GM23248 (cell line): ENCODE measurements at places on chromosomes 3 and 15.

DNA sequence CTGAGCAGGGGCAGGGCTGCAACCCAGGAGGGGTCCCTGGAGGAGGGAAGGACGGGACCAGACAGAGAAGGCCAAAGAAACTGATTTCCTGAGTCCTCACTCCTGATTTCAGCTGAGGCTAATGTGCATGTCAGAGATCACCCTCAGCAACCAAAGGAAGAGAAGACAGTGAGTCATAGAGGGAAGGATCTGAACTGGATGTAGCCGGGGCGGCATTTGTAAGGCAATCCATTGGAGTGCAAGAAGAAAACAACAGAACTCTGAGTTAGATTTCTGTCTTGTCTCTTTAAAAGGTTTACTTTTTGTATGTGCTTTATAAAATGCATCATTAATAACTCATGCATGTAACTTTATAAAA lies 105.3 kb upstream of the AGBL1 start:
- H3K4me1 ChIP-seq: no peaks in the 10 kb centered on the region
- no peak for DNase-seq
- H3K4me3 ChIP-seq: no peak overlapping the region
- H3K27ac ChIP-seq: no peak overlapping the region
- H3K36me3 ChIP-seq: no peaks in the 10 kb centered on the region

GRCh38 chr3:10508619-10509260 lies 3.4 kb upstream of the ATP2B2 start:
- H3K4me1 ChIP-seq: no peaks in the 10 kb centered on the region
- H3K27me3 ChIP-seq: peaks cover 21% of the 10 kb centered on the region
- no peak for DNase-seq

- no peaks in the 10 kb centered on the region for H3K27me3 ChIP-seq
- H3K4me1 ChIP-seq: peaks cover 14% of the 10 kb centered on the region; the same call in 1 of the 2 replicates
- H3K27ac ChIP-seq: no peak overlapping the region
- peak; percentile 32 for DNase-seq
- H3K36me3 ChIP-seq: no peaks in the 10 kb centered on the region
Measured at GRCh38 chr15:77507143-77507897, 86.6 kb downstream of the HMG20A start.

GRCh38 chr3:13141991-13142412 lies 68.8 kb upstream of the IQSEC1 start:
- no peaks in the 10 kb centered on the region for H3K36me3 ChIP-seq
- no peak overlapping the region for H3K4me3 ChIP-seq
- peak; percentile 49 for DNase-seq
- no peaks in the 10 kb centered on the region for H3K27me3 ChIP-seq
- H3K27ac ChIP-seq: no peak overlapping the region

GRCh38 chr3:67704322-67704721 lies 49.9 kb upstream of the SUCLG2 start:
- H3K4me3 ChIP-seq: no peak overlapping the region
- H3K27ac ChIP-seq: no peak overlapping the region
- H3K36me3 ChIP-seq: no peaks in the 10 kb centered on the region

DNA sequence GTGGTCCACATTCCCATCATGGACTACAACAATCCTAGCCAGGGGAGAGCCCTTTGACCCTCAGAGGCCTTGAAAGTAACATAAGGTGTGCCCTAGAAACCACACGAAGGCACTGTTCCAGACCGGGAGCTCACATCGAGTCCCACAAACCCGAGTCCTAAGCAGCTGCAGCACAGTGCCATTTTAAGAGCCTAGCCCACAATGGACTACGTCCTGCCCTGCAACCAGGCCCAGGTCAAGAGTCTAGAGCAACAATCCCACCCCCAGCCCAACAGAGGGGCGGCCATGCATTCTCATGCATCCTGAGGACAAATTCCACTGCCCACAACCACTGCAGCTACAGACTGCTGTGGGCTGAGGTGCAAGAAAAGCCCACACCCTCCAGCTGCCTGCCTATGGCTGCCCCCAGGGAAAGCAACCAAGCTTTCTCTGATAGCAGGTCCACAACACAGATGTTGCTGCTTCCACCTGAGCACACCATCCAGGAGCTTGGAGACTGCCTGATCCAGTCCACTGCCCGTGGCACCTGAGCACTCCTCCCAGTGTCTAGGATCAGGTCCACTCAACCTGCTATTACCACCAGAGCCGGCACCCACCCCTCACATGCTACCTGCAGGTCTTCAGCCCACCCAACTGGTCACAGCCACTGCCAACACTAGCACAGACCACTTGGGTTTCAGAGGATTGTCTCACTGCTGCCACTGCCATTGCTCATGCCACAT lies 56.8 kb downstream of the IGSF11 start:
- no peaks in the 10 kb centered on the region; the same call in 1 of the 2 replicates for H3K27me3 ChIP-seq
- H3K27ac ChIP-seq: no peak overlapping the region
- H3K36me3 ChIP-seq: no peaks in the 10 kb centered on the region
- DNase-seq: no peak
- H3K4me3 ChIP-seq: no peak overlapping the region

DNA sequence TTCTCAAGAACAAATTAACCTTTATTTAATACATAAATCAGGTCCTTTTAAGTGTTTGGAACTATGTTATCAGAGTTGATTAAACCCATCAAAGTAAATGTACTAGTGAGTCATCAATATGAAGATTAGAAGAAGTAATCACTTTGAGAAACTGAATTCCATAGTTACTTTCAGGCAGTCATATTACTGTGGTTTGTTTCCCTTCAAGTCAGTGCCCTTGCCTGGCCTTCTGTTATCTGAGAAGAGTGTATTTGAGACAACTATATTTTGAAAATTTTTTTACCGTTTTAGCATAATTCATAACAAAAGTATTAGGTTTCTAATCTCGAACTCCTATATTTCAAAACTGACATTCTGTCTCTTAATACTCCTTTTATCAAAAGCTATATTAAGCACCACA lies 73.6 kb downstream of the GMPS start:
- no peaks in the 10 kb centered on the region for H3K27me3 ChIP-seq
- no peak overlapping the region for H3K27ac ChIP-seq
- H3K4me3 ChIP-seq: no peak overlapping the region
- H3K4me1 ChIP-seq: peaks cover 15% of the 10 kb centered on the region
- no peak for DNase-seq
